ENCODE measurements at places on chromosomes 2 and 18.

DNA sequence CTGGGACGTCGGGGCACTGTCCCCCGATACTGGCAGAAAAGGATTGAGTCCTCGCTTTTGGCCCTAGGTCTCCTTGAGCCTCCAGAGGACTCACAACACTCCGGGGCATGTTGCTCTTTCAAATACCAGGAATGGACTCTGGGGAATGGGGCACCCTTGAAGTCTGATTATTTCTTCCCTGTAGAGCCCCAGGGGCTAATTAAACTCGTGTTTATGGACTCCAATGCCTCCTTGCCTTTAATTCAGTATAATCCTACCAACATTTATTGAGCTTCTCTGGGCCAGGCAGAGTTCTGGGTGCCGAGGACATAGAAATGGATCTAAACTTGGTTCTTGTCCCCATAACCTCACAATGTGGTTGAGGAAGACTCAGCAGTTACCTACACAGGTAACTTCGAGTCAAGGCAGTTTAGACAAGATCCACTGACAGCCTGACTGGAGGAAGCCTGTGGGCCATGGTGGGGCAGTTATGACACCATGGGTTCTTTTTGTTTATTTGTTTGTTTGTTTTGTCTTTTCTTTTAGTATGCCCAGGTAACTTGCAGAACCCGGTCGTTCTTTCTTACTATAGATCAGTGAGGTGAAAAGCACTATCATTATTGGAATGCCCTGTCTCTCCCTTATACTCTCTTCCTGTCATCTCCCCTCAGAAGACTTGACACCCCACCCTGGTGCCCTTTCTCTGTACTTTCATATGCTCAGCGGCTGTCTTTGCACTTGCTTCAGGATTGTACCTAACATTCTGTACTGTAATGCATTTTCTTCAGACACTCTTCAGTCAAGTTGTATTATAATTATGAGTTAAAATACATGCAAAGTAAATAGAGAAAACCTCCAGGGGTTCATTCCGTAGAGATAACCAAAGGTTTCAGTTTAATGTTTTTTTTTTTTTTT lies 3.2 kb downstream of the CFLAR start:
- peak; percentile 54 for DNase-seq

DNA sequence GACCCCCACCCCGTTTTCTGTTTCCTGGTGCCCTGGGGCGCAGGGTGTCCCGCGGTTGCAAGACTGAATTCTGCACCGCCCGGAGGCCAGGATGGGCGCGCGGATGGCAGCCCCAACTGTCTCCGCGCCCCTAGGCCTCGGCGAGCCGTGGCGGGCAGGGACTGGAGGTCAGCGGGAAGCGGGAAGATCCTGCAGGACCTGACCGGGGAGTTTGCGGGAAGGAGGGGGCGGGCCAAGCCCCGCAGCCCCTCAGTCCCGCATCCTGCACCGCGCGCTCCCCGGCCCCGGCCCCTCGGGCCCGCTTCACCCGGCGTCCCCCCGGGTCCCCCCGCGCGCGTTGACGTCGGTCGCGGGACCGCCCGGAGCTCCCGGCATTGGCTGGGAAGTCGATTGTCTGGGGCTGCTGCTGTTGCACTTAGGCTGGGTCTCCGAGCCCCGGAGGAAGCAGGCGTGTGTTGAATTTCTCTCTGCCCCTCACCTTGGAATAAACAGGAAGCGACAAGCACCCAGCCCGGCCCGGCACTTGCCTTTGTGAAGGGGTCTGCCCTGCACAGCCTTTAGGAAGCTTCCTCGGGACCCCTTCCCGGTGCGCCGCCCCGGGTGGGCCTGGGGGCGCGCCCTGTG lies at the start of gene LDLRAD4:
LDLRAD4 (plus strand) TSS at position 393 of the 624 bp plus-strand sequence.
- DNase-seq = peak; percentile 37

GRCh38 chr2:239236043-239236807 lies 164.6 kb downstream of the HDAC4 start:
- no peak for DNase-seq

DNA sequence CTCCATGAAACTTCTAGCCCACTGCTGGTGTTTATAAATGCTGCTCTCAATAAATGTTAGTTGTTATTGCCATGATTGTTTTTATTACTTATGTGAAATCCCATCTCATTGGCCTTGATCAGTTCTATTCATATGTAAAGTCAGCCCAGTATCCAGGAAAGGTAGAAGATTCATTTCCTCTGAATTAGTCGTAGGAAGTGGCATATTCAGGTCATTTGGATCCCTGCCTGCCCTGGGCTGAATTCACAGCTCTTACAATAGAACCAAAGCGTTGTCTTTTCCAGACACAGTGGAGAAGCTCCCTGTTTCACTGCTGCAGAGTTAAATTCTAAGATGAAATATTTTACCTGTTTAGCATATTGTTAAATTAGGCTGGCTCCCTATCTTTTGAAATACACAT lies 70.3 kb downstream of the MAIP1 start:
- DNase-seq = no peak

- DNase-seq = no peak
Observed at GRCh38 chr2:237326266-237327171, 87.4 kb downstream of the COL6A3 start.

- DNase-seq = no peak
Observed at GRCh38 chr2:235444101-235444597, 49.7 kb upstream of the AGAP1 start.

DNA sequence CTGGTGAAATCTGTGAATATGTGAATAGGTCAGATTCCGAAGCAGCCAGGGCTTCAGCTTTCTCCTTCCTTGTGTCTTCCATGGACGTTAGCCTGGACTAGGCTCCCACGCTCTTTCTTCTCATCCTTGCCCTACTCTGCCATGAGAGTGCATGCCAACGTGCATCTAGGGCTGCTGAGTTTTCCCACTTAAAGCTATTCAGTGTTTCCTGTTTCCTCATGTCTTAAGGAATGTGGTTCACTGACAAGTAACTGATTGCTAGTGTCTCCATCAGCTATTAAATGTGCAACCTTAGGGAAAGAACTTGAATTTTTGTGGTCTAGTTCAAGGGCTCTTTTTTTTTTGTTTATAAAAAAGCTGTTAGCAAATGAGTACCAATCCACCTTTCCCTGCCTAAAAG lies 642.3 kb upstream of the LINC00305 start:
- DNase-seq = no peak

DNA sequence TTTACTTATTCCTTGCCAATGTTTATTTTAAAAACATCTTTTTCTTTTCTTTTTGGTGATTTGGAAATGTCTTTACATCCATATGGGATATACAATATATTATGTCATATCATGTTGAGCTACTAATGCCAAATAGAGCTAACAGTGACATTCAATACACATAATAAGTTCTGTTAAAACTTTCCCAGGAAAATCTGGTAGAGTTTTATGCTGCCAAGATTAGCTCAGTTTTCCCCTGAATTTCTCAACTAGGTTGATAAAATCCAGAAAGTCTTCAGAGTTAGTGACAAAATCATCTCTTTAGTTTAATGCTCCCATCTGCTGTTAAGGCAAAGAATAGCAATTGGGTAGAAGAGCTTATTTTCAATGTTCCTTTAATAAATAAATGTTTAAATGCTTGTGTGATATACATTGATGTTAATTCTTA lies 9.9 kb downstream of the COL3A1 start:
- no peak for DNase-seq

GRCh38 chr2:27303093-27304025 lies 4.9 kb downstream of the UCN start:
- DNase-seq = peak; percentile 70

- DNase-seq = no peak
Observed at GRCh38 chr2:220857368-220857767, 714.7 kb downstream of the EPHA4 start.

DNA sequence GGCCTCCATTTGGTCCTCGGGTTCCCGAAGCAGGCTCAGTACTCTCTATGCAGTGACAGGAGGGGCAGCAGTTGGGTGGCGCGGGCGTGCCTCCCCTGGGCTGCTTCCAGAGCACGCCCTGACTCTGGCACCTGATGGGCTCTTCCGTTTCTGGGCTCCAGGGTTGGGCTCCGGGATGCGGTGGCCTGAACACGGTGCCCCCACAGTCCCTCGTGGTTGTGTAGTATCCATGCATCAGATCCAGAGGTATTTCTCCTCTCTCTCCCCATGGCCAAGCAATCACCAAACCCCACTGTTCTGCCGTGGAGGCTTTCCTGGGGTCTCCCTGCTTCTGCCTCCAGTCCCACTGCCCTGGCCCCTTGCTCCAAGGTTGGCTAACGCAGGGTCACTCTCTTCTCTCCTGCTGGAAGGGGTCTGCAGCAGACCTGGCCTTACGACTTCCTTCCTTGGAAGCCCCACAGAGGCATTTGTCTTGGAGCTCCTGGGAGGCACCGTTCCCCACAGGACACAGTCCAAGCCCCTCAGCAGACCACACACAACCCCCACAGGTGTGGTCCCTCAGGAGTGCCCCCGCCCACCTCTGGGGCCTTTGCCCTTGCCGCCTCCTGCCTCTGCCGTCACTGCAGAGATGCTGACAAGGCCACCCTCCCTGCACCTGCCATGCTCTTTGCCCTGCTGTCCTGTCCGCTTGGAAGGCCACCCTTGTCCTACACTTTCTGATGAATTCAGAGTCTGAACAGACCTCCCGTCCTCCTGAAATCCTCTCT lies 136.6 kb upstream of the ASB18 start:
- no peak for DNase-seq

- no peak for DNase-seq
Observed at GRCh38 chr2:128451084-128452023, 132.7 kb upstream of the HS6ST1 start.

DNA sequence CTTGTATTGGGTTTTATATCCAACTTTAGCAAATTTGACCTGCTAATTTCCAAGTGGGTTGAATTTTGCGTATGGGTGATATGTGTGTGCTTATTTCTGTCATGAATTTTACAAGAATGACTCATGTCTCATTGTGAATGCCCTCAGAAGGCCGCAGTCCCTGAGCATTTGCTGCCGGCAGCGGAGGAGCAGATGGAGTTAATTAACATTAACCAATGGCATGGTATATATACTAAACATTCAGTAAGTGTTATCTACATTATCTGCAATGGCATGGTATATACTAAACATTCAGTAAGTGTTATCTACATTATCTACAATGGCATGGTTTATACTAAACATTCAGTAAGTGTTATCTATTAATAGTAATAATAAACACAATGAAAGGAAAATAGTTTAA lies 90.1 kb downstream of the DOK6 start:
- DNase-seq = no peak

GRCh38 chr2:51990684-51991083 lies 958.8 kb upstream of the NRXN1 start:
- no peak for DNase-seq

GRCh38 chr2:144429396-144430112 lies 90.4 kb downstream of the ZEB2 start:
- no peak for DNase-seq

DNA sequence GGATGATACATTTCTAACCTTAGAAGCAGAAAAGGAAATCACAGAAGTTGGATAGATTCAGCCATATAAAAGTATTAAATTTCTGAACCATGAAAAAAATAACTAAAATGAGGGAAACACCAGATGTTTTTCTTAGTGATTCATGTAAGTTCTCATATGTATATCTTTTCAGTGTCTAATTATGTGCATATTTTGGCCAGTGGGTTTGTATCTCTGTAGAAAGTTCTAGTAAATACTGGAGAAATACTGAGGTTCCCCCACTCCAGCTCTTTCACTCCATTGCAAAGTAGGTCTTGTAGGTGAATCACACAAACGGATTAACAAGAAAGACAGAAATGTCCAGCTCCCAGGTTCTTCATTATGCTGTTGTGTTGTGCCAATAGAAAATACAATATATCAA lies 222.3 kb downstream of the NEDD4L start:
- no peak for DNase-seq

DNA sequence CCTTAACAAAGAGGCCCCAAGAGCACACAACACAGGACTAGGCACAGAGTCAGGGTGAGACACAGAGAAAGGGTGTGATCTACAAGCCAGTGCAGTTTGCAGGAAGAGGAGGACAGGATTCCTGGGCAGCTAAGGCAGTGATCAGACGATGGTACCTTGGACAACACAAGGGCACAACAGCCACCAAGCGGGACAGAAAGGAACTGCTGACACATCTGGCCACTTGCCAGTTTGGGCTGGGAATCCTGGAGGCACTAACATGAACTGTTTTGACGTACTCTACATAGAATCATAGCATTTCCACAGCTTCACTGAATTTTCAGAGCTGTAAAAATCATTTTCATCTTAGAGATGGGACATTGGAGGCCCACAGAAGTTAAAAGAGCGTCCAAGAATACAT lies 221.5 kb upstream of the SLC35G4 start:
- DNase-seq = no peak

- DNase-seq = no peak
Observed at GRCh38 chr18:32480581-32480980, 9.9 kb upstream of the GAREM1 start.

- DNase-seq = no peak
Observed at GRCh38 chr2:239920693-239921365, 104.3 kb downstream of the NDUFA10 start.

GRCh38 chr18:49101236-49101635 lies 150.5 kb upstream of the SMAD7 start:
- no peak for DNase-seq

- no peak for DNase-seq
Observed at GRCh38 chr2:232214053-232214452, 164.5 kb upstream of the ALPP start.

DNA sequence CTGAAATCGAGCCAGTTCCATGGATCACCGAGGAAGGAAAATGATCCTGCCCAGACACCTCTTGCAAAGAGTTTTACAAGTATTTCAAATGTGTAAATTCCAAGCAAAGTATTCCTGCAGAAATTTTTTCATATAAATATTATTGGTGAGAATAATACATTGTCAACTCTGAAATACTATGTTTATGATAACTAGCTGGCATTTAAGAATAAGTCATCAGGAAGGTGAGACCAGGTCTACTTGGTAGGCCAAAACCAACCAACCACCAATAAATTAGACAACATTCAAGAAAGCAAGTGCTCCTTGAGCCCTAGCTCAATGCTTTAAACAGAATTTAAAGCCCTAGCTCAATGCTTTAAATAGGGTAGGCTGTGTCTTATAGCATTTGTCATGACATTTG lies 21.7 kb downstream of the SCN7A start:
- DNase-seq = no peak

GRCh38 chr2:197427986-197428385 lies 6.8 kb downstream of the SF3B1 start:
- DNase-seq = no peak

GRCh38 chr2:235418918-235419317 lies 74.9 kb upstream of the AGAP1 start:
- no peak for DNase-seq

DNA sequence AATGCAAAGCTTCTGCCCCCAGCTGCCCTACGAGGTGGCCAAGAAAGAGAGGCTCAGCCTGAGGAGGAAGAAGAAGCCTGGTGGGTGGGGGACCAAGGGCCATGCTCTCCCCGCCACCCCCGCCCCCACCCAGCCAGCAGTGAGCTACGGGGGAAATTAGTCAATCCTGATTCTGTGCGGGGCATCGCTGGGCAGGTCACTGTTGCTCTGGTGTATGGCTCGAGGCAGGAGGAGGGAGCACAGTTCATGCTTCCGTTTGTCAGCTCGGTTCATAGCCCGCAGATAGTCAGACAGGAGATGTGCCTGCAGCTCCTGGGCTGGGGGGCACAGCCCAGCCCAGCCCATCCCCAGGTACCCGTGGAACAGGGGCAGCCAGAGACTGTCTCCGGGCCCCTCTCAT lies 17.1 kb downstream of the RAMP1 start:
- DNase-seq = no peak

GRCh38 chr2:210428393-210429179 lies 48.0 kb downstream of the LANCL1 start:
- no peak for DNase-seq

Measured in CD4-positive, alpha-beta T cell treated with Interleukin-17A for 1 hour (primary cell).